ENCODE measurements at places on chromosomes 2 and 18.

- no peak for DNase-seq
These were observed 631.5 kb downstream of the EPHA4 start for GRCh38 chr2:220940646-220941045.

DNA sequence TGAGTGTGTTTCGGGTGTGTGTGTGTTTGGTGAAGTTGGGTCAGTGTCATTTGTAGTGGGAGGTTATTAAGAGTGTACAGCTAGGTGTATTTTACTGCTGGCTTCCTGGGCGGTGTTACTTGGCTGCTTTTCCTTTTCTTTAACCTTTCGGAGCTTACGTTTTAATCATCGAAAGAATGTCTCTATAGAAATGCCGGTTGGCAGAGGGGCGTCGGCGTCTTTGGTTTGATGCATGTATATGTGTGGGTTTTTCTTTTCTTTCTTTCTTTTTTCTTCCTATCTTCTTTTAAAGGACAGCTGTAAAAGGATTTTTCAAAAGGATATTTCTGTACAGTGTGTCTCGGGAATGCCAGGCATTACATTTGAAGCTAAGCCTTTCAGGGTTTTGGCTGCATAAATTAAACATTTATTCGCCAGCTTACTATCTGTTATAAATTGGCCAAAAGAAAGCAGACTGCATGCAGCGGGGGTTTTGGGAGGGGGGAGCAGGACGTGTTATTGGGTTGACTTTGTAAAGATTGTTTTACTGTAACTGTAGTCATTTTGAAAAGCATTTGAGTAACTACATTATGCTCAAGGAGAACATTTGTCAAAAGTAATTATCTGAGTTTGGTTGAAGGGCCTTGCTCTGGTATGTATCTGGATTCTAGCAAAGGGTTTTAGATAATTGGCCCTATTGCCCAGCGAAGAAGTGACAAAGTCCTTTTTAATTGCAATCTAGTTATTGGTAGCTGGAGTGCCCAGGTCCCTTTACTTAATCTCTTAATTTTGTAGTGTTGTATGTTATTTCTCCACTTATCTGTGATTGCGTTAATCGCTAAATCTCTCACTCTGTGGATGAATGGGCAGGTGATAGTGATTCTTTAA, 1.6 kb downstream of the ASXL3 start:
- peak; percentile 6 for DNase-seq

DNA sequence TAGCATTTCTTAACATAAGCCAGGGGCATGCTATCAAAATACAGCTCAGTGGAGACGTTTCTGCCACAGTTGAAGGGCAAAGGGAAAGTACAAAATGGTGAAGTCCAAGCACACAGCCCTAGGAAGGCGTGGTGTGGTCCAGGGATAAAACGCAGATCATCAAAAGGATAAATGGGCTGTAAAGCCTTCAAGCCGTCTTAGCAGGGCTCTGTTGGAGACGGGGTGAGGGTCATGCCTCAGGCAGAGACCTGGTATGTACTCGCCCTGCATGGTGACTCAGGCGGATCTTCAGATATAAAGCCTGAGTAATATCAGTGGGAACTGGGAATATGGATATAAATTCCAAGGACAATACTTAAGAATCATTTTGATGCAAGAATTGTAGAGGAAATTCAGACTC, 61.2 kb downstream of the NGEF start:
- peak; percentile 26 for DNase-seq

GRCh38 chr18:36458306-36458705, 160.8 kb downstream of the FHOD3 start:
- DNase-seq: no peak

- no peak for DNase-seq
These were observed 78.8 kb upstream of the CAPN13 start for GRCh38 chr2:30886080-30886479.

DNA sequence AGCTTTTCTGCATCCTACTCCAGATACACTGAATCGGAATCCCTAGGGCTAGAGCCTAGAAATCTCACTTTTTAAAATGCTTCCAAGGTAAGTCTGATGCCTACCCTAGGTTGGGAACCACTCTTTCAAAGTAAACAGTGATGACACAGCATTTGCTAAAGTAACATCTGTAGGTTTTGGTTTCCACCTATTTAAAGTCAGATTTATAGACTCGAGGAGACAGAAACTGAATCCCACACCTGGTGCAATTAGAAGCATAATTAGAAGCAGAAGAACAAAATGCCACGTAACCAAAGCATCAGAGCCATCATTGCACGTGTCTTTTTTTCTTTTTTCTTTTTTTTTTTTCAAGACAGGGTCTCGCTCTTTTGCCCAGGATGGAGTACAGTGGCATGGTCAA, 40.9 kb downstream of the PDK1 start:
- DNase-seq: no peak

DNA sequence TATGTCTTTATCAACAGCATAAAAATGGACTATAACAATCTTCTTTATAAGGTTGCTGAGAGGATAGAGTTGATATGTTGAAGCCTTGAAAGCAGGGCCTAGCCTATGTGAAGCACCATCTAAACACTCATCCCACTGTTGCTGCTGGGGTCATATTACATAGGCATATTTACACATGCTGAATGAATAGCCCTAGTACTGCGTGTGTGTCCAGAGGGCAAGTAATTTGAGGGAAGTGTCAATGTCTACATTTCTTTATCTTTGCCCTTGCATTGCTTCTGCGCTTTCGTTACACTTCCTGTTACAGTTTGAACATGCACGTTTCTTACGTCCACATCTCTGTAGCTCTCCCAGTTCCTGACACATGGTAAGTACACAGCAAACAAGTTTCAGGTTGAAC, 280.3 kb upstream of the ATP5MC3 start:
- no peak for DNase-seq

- no peak for DNase-seq
These were observed 125.9 kb downstream of the LYPD6 start for GRCh38 chr2:149456285-149456684.

DNA sequence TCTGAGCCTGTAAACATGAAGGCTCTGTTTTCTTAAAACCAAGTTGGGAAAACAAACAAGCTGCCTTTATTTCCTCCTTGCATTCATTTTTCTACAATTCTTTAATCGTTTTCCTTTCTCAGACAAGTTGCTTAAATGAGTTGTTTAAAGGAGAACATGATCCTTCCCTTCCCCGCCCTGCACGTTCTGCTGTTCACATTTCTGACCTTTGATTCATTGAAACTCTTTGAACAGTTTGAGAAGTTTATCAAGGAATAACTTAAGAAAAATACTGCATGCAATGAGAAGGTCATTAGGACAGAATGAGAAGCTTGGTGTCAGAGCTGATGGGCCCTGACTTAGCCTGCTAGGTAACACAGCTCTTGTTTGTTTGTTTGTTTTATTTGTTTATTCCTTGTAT, 181.6 kb downstream of the PARD3B start:
- no peak for DNase-seq

- DNase-seq: no peak
These were observed 74.1 kb downstream of the PSMG2 start for GRCh38 chr18:12776821-12777471.

DNA sequence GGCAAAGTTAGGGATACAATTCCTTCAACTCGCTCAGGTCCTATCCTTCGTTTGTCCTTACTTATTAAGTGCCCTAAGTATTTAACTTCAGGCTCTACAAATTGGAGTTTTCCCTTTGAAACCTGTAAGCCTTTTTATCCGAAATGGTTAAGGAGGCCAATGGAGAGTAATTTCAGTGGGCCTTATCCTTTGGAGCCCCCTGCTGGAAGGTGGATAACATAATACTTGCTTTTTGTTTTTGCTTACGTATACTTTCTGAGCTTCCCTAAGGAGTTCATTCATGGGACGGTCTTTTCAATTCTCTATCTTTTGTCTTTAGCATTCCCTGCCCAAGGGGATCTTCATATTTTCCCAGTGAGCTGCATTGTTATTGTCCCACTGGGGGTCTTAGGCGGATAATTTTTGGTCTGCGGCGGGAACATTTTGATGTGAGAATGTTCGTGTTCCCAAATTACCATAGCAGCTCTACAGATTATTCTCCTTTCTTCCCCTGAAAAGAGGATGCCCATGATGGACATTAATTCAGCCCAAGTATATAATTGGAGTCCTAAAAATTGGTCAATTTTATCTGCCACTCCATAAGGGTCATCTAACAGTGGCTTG, 34.4 kb upstream of the TRAPPC8 start:
- peak; percentile 44 for DNase-seq

DNA sequence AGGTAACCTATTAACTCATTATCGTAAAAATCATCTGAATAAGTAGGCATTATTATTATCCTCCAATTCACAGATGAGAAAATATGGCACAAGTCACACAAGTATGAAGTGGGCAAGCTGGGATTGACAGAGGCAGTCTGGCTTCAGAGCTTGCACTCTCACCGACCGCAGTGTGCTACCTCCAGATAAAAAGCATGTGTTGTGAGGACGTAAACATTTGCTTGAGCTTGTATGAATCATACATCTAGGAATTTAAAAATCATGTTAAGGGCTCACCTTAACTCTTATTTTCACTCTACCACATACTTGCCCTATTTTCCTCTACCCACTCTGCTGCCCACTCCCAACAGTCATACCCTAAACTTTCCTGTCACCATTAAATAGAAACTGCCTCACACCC, 65.3 kb upstream of the AMMECR1L start:
- no peak for DNase-seq

GRCh38 chr2:166610913-166611305, 116.9 kb upstream of the SCN7A start:
- DNase-seq: no peak

DNA sequence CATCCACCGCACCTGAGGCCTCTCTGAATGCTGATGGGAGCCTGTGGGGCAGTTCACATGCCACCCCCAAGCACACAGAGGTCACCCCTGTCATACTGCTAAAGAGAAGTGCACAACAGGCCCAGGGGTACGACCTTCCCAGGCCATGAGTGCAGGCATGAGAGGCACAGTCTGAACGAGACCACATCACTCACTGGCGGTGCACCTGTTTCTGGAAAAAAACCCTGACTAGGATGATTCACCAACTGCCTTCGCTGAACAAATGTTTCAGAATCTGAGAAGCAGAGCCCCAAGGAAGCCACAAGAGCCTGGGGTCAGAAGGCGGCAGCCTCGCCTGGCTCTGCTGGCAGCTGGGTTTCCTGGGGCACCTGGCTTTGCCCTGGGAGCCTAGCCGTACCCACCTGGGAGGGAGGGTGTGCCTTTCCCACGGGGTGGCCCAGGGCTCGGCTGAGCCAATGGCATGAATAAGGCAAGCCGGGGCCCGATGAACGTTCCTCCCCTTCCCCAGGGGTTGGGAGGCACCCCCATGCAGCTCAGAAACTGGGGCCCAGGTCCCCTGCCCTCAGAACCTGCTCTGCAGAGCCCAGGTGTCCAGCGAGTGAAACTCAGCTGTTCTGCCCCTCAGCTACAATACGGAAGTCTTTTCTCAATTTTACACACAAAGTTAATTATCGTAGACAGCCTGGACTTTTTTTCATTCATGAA, 73.8 kb downstream of the HDAC4 start:
- no peak for DNase-seq

DNA sequence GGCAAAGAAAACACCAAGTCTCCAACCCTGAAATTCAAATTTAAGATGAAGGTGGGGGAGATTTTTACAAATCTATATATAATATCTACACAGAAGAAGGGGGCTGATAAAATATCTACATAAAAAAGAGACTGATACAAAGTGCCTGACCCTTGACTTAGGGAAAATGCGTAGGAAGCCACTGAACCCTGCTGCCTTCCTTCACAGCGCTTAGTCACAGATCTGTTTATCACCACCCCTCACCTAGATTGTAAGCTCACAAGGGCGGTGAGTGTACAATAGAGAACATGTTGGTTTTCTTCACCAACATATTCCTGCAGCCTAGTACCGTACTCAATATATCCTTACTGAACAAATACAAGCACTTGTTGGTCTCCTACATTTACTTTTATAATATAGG, 54.3 kb downstream of the NOL10 start:
- DNase-seq: no peak

DNA sequence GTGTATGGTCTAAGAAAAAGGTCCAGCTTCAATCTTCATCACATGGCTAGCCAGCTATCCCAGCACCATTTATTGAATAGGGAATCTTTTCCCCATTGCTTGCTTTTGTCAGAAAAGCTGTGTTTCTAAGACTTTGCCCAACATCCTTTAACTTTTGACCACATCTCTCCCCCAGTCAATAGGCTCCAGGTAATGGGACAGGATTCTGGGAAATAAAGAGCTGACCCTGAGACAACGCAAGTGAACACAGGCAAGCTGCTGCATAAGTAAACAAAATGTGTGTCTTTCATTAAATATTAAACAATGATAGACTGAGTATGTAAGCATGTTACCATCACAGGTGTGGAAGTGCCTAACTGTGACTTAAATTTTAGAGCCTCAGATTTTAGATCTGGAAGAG, 23.0 kb downstream of the FAM110C start:
- DNase-seq: no peak

GRCh38 chr2:172674034-172674967, 61.3 kb upstream of the RAPGEF4 start:
- peak; percentile 59 for DNase-seq

GRCh38 chr2:9799011-9799596, 44.2 kb upstream of the TAF1B start:
- DNase-seq: no peak

GRCh38 chr2:149330127-149331022, at the start of gene LYPD6:
LYPD6 (plus strand) TSS chr2:149330587; CDS start chr2:149437709, 107,122 bp downstream.
- peak; percentile 84 for DNase-seq

GRCh38 chr2:123692121-123692520, 333.0 kb upstream of the CNTNAP5 start:
- DNase-seq: no peak

DNA sequence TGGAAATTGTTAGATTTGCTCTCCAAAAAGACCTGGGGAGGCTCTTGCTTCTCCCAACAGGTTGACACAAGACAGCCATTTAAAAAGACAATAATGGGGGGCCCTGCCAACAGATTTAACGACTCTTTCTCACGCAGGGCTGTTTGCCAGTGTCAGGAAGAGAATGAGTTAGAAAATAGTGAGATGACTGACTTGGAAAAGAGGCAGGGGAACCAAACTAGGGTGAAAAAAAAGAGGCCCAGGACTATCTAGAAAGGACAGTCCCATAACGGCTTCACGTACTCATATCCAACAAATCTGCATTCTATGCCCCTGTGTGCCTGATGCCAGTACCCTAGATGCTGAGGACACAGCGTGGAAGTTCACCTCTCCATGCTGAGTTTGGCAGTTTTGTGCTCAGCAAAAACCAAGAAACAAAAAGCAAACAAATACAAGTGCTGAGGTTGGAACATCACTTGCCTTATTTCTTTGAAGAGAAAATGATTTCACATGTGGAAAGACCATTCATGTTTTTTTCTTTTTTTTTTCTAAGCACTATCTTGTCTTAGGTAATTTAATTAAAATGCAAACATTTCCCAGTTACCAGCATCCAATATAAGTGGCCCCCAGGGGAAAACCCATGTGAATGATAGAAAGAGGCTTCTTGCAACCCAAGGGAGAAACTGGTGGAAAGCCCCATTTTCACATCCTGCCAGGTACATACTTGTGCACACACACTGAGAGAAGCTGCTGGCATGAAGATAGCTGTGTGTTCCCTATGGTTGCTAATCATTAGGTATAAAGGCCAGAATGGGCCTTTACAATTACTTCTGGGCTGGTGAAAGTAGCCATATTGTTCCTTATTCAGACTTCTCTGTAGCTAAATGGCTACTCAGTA, 10.6 kb upstream of the WIPF1 start:
- DNase-seq: no peak
